Fibroblast of skin of abdomen (primary cell): ENCODE measurements at places on chromosomes 4 and X.
A peak's percentile ranks its signal among the peaks of the same experiment; 100 is the strongest.

- no peak for DNase-seq
Observed at GRCh38 chrX:44708470-44708869, 135.4 kb upstream of the DUSP21 start.

DNA sequence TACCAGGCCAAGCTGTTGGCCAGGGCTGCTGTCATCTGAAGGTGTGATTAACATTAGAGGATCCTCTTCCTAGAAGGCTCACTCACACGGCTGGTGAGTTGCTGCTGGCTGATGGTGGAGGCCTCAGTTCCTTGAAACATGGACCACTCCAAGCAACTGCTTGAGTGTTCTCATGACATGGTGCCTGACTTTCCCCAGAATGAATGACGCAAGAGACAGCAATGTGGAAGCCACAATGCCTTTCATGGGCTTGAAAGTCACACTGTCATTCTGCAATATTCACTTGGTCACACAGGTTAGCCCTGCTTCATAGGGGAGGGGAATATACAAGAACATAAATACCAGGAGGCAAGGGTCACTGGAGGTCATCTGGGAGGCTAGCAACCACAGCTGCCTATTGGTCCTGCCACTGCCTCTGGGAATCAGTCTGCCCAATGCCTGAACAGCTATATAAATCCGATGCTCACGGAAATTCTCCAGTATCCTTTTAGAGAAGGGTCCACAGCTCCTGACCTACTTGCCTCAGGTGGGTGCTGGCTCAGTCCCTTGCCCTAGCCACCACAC is 97.1 kb upstream of the MAML3 start:
- DNase-seq: no peak

DNA sequence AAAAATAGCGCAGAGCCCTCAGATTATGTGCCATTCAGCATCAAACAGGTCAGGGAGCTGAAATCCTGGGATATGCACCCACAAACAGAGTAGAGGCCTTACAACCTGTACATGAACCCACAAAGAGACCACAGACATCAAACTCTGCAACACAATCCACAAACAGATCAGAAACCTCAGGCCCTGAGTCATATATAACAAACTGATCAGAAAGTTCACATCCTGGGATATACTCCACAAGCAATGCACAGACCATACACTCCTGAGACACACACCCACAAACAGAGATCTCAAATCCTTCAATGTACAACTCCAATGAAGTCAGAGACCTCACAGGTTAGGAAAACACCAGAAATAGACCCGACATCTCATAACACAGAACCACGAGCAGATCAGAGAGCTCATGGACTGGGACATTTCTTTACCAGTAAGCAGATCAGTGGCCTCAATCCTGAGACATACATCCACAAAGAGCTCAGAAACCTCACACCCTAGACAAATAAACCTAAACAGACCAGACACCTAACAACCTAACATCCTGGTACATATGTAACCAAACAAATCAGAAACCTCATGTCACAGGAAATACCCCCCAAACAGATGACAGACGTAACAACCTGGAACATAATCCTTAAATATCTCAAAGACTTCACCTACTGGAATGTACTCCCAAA is 24.2 kb downstream of the SUV39H1 start:
- DNase-seq: no peak

GRCh38 chr4:19386786-19387185 is 864.9 kb upstream of the SLIT2 start:
- peak; percentile 69 for DNase-seq

DNA sequence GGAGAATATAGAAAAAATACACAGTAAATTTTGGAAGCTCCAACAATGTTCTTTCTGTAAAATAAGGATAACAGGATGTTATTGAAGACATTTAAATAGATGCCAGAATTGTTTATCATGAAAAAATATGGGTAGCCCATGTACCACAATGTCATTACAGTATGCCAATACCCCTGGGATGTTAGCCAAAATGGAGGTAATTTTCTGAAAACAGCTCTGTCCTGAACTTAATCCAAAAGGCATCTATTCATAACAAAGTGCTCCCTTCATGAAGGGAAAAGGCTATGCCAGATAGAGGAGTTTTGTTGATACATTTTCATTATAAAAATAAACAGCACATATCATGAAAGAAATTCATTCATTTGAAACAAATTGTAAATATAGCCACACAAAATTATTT is 1902.6 kb upstream of the AGA start:
- DNase-seq: no peak

- peak; percentile 92 for DNase-seq
Observed at GRCh38 chr4:123418351-123418931, 21.8 kb downstream of the SPRY1 start.

GRCh38 chr4:80507077-80507476 is 171.5 kb downstream of the CFAP299 start:
- DNase-seq: no peak

GRCh38 chrX:139202742-139203420 is 327.7 kb upstream of the F9 start:
- DNase-seq: no peak

DNA sequence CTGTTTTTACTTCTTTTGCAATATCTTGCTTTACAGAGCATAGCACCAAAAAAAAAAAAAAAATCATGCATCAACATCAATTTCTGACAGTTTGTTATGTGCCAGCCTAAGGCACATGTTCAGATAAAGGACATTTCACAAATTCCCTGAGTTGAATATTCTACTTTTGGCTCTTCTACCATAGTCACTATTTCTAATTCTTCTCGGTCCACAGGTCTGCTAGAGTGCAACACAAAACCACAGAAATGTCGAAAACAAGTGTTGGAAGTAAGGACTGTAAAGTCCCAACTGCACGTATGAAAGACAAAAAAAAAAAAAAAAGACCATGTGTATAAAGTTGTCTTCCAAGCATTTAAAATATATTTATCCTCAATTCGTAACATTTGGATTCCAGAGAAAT is 494.2 kb upstream of the INTU start:
- DNase-seq: peak; percentile 62

DNA sequence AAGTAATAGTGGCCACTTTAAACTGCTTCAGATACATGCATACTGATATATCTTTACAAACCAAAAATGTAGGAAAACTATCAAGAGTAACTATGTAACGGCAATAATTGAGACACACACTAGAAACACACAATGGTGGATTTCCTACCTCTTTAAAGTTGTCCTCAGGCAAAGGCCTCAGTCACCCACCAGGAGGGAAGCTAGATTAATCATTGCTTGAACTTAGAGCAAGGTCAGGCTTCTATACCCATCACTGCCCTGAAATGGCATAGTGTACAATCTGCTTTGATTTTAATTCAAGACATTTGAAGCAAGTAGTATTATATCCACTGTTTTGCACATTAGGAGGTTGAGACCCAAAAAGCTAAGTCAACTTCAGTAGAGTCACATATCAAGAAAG is 110.9 kb downstream of the AREG start:
- no peak for DNase-seq

DNA sequence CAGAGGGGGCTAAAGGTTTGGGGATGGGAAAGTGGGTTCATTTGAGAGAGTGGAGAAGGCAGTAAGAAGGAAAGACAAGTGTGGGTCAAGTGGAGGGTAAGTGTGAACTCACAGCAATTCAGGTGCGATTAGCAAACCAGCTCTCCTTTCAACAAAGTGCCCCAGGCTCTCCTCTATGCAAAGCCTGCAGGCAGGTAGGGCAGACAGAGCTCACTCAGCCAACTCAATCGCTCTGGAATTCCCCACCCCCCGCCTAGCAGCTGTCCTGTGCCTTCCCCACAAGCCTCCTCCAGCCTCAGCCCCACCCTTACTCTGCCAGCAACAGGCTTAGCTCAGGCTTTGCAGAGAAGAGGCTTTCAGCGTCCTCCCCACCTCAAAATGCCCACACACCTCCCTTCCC is 14.8 kb upstream of the MAMLD1 start:
- no peak for DNase-seq

DNA sequence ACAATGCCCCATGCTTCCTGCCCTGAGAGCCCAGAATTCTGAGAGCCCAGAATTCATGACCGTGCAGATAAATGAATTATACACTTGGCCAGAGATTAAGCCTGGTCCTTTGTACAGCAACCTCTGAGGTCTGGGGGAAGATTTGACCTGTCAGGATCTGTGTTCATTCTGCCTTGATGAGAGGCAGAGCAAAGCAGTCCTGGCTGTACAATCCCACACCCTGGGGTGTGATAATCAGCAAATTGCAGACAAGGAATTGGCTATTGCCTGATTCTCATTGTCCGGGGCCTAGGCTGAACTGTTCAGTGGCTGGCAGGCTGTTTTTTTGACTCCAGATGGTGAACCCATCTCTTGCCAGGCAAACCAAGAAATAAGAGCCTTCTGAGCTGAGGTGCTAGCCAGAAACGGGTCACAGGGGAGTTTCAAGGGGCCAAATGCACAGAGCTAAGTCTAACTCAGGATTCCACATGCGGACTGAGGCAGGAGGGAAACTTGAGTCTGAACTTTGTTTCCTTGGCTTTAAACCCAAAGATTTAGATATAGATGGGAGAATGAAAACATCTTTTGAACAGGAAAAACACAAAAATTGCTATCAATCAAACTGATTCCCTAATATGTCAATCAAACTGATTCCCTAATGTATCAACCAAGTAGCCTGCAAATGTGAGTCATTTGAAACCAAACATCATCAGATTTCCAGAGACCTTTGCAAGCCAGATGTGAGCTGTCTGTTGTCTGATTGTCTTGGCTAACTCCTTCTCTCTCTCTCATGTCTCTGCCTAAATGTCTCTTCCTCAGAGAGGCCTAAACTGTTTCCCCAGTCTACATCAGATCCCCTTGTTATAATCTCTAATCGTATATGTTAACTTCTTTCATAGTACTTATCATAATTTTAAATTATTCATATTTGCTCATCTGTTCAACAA is 159.3 kb downstream of the ATG4A start:
- DNase-seq: no peak

DNA sequence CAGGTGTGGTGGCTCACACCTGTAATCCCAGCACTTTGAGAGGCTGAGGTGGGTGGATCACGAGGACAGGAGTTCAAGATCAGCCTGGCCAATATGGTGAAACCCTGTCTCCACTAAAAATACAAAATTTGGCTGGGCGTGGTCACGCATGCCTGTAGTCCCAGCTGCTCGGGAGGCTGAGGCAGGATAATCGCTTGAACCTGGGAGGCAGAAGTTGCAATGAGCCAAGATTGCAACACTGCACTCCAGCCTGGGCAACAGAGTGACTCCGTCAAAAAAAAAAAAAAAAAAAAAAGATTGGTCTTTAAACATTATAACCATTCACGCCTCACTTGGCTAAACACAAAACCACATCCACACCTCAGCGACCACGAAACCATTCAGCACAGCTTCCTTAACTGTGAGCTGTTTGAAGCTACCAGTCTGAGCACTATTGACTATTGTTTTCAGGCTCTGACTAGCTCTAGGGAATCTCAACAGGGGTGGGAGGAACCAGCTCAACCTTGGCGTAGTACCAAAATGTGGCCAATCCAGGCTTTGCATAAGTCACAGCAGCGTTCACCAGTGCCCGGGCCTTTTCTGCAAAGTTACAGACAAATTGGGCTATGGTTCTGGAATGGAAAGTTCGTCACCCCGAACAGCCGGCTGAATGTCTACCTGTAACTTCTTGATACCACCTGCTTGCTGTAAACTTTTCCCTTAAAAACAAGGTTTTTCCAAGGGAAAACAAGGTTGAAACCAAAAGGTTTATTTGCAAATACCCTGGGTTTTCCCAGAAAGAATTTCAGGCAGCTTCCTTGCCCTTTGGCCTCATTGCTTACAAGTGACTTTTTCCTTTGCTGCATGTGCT is 73.6 kb upstream of the DHX15 start:
- DNase-seq: peak; percentile 64

DNA sequence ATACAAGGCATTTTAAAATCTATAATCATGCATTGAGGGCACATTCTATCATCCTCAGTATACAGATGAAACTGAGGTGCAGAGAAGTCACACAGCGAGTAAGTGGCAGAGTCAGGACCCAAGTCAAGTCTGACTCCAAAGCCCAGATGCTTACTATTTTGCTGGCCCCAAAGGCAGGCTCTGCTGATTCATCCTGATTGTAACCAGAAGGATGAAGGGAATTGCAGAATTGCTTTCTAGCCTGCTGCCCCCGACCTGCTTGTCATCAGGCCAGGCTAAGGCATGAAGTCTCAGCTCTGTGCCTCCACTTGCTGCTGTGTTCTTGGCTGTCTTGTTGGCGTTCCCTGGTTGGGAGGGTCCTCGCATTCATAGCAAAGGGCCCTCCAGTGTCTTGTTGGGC is 62.7 kb downstream of the SLC9A6 start:
- peak; percentile 42 for DNase-seq

- DNase-seq: peak; percentile 77
Observed at GRCh38 chr4:75724867-75725724, 719 bp downstream of the USO1 start.

DNA sequence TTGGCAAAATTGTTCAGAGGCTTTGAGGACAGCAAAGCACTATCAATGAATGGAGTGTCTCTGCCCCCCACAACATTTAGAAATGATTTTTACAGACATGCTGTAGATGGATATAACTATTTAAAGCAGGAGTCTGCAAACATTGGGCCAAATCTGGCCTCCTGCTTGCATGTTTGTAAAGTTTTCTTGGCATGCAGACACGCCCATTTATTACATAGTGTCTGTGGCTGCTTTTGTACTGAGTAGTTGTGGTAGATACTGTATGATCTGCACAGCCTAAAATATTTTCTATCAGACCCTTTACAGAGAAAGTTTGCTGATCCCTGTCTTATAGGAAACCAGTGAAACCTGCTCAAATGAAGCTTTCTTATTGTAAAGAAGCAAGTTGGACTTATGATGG is 45.5 kb upstream of the PHEX start:
- peak; percentile 55 for DNase-seq

DNA sequence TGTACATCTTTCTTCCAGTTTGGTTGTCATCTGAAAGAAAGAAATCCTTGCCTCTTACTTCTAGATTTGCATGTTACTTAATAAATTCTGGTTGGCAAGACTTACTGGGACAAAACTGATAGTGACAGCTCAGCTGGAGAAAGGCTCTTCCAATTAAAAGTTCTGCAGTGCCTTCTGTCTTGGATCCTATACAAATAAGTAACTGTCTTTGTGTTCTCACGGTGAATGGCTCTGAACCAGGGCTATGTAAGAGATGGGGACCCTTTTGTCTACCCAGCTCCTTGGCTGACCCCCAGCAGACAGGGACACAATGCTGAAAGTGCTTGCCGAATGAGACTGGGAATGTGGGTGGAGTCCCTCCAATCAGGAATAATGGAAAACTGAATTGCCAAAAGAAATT is 89.5 kb downstream of the AASDH start:
- no peak for DNase-seq

DNA sequence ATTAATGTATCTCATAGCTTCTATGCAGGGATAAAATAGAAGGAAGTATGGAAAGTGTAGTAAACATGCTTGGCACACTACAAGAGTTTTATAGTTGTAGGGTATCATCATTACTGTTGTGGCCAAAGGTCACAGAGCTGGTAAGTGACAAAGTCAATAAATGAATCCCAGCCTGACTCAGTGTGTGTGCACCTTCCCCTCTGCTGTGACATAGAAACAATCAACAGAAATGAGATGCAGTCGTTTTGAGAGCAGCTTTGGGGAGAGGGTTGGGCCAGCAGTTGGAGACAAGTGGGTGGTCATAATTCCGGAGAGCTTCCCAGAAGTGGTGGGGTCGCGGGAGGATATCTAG is 82.4 kb upstream of the RBPJ start:
- no peak for DNase-seq
